GM06990 (cell line): ENCODE measurements at places on chromosomes 2 and 18.

DNA sequence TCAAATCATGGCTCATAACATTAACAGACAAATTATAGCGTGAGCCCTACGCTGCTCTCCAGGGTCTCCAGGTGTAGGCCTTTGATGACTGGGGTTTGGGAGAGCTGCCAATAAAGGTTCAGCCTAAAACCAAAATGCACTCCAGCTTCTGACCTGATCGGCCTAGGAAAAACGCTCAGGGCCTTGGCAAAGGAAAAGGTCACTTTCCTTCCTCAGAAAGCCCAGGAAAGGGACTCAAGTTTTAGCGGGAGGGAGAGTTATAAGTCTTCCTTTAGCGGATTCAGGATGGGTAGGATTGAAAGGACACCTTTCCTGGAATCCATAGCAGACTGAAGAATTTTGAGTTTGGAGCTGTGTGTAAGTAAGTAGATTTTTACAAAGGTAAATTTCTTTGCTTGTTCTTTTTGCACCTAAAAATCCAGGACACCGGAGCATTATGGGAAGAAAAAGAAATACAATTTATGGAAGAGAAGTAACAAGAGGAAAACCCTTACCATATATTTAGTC is 8.8 kb downstream of the EVX2 start:
- no peak for DNase-seq

DNA sequence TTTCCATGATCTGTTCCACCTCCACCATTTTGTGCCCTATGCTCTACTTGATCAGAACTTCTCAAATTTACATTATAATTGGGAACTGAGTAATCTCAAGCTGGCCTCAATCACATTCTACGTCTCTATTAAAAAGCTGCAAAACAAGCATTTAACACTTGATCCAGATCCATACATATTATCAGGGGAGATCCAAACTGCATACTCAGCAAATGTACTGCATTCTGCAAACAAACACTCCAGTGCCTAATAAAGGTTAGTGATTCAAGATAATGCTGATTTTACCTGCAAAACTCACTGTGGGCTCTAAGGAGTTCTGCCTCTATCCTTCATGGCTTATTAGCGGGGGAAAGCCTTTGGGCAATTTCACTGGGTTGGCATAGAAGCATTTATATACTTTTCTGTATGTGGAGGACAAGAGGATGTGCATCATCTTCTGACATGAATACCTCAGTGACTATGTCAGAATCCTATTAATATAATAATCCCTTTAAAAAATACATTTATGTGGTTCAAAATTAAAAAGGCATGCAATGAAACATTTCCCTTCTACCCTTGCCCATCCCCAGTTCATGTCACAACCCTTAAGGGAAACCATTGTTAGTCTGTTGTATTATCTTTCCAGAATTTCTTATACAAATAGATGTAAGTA is 40.2 kb downstream of the GALNT14 start:
- no peak for DNase-seq

DNA sequence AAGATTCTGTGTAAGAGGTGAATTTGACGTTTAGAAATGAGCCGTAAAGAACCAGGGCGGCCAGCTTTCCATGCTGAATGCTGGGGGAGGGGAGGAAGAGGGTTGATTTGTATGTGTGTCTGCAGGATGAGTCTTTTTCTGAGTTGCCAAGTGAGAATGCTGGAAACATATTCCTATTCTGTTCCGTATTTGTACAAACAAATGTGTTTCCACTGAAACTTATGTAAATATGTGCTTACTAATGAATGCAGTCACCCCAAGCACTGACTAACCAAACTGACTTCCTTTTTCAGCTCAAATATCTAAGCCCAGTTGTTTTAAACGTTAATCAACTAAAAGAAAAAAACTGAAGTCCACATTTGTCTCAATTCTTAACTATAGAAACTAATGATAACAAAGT is 74.9 kb upstream of the APCDD1 start:
- DNase-seq: no peak

DNA sequence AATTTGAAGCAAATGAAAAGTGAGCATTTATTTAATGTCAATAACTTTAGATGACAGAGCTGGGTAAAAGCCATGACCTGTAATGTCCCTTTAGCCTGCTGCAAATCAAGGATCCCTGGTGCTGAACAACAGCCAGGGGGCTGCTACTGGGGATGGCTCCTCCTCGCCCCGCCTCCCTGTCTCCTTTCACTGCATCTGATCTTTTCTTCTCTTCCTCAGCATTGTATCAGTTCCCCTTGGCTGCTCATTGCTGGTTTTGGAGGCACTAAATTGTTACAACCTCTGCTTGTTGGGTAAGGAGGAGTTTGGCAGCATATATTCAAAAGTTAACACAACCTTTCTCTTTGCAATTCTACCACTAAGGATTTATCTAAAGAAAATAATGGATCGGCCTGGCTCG is 236.3 kb upstream of the ID2 start:
- no peak for DNase-seq

- DNase-seq: no peak
Observed at GRCh38 chr2:6827566-6828298, 38.0 kb downstream of the CMPK2 start.

DNA sequence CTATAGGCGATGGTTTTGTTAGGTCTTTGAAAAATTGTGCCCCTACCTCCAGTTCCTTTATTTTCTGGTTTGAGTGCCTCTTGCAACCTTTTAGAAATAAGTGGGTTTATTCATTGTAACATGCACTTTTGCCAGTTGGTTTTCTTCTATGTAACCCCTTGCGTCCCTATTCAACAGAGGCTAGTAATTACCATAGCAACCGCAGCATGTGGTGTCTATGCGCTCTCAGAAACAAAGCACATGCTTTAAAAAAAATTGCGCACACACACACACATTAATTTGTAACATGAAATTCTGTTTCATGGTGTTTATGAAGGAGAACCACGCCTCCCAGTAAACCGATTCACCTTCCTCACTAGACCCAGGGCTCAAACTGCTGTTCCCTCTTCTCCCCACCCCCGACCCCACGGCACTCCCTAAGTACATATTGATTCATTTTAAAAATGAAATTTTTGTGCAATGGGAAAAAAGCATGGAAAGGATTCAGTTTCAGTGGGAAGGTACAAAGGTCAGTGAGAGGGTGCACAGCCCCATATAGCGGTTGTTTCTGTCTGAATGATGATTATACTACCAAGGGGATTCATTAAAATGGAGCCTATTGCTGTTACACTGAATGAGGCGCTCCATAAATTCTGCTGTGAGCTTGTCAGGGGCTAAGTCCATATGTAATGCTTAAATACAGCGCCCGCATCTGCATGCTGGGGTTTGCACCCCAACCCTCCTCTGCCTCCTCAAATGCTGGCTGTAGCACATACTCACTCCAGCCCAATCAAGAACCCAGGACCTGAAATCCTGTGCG is 206.9 kb downstream of the ICOS start:
- DNase-seq: no peak

- no peak for DNase-seq
Observed at GRCh38 chr2:20603791-20604190, 47.1 kb downstream of the HS1BP3 start.

- DNase-seq: no peak
Observed at GRCh38 chr2:215498431-215498830, 62.6 kb upstream of the FN1 start.

- DNase-seq: peak; percentile 61
Observed at GRCh38 chr2:31253356-31254131, 19.6 kb downstream of the EHD3 start.

DNA sequence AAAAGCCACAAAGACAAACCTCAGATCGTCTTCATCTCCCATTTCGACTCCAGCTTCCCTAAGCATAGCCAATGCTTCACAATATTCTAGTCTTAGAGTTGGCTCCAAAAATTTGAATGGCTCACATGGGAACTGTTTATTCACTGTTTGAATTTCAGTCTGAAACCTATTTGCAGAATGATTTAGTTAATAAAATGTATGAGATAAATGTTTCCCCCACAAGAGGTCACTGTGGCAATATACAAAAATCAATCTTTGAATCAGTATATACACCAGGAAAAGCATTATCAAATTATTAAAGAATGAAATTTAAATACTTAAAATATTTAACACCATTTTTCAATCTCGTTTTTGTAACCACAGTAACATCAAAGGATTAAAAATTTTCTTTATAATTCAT is 40.0 kb upstream of the MCM6 start:
- peak; percentile 8 for DNase-seq

DNA sequence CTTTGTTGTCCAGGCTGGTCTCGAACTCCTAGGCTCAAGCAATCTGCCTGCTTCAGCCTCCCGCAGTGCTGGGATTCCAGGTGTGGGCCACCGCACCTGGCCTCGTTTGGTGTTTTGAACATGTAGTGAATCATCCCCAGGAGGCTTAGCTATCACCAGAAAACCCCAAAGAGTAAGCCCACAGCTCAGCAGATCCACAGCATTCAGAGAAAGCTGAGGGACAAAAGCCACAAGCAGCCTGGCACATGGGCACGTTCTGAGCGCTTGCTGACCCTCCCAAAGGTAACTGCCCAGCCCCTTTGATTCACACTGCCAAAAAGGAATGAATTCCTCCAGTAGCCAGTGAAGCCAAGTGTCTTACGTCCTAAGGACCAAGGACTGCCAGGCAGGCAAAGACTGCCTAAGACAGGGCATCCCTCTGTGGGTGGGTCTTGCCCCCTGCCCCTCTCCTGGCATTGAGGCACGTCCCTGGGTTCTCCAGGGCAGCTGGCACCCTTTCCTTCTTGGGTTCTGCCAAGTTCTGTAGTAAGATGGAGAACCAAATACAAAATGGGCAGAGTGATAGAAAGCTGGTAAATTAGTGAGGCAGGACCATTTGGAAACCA is 31.7 kb downstream of the MBP start:
- no peak for DNase-seq

GRCh38 chr18:9535430-9535991 is 60.2 kb downstream of the RALBP1 start:
- DNase-seq: no peak

- no peak for DNase-seq
Observed at GRCh38 chr2:150686391-150686790, 198.9 kb upstream of the RND3 start.

DNA sequence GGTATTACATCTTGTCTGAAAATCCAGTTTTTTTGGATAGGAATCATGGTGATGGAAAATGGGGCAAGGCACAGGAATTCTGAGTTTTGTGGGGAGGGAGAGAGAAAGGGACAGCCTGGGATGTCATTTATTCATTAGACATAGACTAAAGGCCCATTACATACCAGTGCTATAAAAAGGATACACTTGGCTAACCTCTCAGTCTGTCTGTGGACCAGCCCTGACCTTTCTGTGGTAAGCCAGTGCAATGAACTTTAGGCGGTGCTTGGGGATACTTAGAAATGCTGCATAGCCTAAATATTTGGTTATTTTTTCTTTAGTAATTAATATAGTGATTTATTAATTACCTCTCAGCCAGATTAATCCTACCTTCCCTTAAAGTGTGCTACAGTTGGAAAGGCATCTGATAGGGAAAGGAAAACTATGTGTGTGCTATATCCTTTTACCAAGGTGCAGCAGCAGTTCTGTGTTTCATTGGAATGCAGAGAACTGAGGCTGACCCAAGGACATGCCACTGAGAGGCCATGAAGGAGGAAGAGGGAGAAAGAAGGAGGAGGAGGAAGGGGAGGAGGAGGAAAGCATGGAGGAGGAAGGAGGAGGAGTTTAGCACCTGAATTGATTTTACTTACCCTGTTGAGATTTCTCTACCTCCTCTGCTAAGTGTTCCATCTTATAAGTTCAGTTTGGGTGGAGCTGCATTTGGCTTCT is 37.5 kb downstream of the KCNS3 start:
- no peak for DNase-seq

GRCh38 chr18:35369126-35369525 is 8.0 kb downstream of the ZNF396 start:
- no peak for DNase-seq

GRCh38 chr2:132503701-132504100 is 87.1 kb downstream of the GPR39 start:
- DNase-seq: no peak

- no peak for DNase-seq
Observed at GRCh38 chr2:30707304-30707903, 99.8 kb downstream of the CAPN13 start.

DNA sequence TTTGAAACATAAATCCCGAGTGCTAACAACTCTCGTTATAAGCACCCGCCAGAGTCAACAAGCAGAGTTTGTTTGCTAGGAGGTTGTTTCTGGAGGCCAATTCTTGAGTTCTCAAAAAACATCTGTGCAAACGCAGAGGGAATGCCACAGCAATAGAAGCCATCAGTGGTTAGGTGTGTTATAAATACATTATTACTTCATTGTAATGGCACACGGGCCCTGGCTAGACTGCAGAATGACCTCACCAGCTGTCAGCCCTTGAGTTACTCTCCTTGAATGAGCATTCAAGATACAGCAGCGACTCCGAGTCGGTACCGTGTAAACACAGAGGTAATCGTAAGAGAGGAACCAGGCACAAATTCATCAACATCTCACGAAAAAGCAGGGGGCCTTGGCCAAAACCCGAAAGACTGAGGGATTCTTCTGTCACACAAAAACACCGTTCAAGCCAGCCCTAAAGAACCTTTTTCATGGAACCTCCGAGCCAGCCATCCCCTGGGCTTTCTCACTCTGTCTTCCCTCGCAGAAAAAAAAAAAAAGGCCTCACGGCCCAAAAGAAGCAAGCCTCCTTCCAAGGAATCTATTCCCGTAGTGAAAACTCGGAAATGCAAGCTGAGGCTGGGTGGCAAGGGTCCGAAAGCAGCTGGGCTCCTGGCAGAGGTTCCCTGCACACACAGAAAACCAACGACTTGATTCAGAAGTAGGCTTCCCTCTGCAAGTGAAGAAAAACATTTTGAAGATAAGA is 133.7 kb upstream of the MEIS1 start:
- no peak for DNase-seq

- no peak for DNase-seq
Observed at GRCh38 chr2:199818026-199818425, 33.0 kb downstream of the FTCDNL1 start.

- DNase-seq: no peak
Observed at GRCh38 chr2:231348704-231349373, 46.7 kb upstream of the B3GNT7 start.

DNA sequence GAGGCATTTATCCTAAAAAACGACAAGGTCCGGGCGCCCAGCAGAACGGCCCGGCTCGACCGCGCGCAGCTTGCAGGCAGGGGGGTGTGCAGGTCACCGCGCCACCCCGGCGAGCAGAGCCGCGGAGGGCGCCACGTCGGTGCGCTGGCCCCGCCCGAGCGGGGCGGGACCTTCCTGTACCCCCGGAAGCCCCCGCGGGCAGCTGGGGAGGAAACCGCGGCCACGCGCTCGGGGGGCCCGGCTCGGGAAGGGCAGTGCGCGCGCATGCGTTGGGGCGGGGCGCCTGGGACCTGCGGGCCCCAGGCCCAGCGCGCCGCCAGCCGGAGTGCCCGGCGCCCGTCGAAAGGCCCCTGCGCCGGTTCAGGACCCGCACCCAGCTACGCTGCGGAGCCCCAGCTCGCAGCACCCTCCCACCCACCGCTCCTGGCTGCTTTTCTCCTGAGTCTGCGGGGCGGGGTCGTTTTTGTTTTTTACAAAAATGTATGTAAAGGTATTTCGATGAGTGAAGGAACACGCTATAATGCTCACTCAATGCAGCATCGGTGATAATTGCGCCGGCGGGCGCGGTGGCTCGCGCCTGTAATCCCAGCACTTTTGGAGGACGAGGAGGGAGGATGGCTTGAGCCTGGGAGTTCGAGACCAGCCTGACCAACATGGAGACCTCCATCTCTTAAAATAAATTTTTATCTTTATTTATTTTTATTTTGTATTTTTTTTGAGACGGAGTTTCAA is 47.7 kb upstream of the POMC start:
- peak; percentile 91 for DNase-seq
